ENCODE measurements at places on chromosomes 13 and 19.

DNA sequence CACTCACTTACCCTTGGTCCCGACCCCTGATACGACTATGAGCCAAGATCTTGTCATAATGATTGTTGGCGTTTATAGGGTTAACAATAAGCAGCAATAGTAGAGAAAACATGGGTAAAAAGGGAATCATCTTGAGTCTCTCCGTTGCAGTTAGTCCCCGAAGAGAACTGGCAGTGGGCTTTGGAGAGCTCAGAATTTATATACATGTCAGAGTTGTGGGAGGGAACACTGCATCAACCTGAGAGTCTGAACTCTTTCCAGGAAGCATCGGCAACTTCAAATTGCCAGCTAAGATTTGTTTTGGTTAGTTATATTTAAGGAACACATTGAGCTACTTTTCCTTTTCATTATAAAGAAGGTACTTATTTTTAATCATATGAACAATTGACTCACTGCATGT lies at the start of gene POSTN:
POSTN (minus strand) TSS at position 172 of the 400 bp plus-strand sequence; CDS start at position 130, 42 bp downstream.
- peak within 1 kb of the TSS; percentile 91 for H3K27ac ChIP-seq
- H3K4me3 ChIP-seq: peak within 1 kb of the TSS; percentile 84
- H3K36me3 ChIP-seq: peaks cover 29% of the 10 kb centered on the region
- no peak for DNase-seq

- H3K4me3 ChIP-seq: no peak overlapping the region
- H3K4me1 ChIP-seq: peaks cover 30% of the 10 kb centered on the region
- no peak for DNase-seq
- no peak overlapping the region for H3K27ac ChIP-seq
- no peaks in the 10 kb centered on the region for H3K27me3 ChIP-seq
- peaks cover 2% of the 10 kb centered on the region for H3K36me3 ChIP-seq
Measured at GRCh38 chr13:73948848-73949529, 185.2 kb downstream of the KLF12 start.

- peaks cover 5% of the 10 kb centered on the region for H3K36me3 ChIP-seq
- H3K27me3 ChIP-seq: no peaks in the 10 kb centered on the region
- DNase-seq: no peak
- H3K4me1 ChIP-seq: no peaks in the 10 kb centered on the region
- no peak overlapping the region for H3K27ac ChIP-seq
Measured at GRCh38 chr13:32491028-32491427, 47.6 kb downstream of the N4BP2L2 start.

- H3K4me3 ChIP-seq: no peak overlapping the region
- H3K36me3 ChIP-seq: peaks cover 1% of the 10 kb centered on the region
- H3K4me1 ChIP-seq: peaks cover 13% of the 10 kb centered on the region
- H3K27me3 ChIP-seq: no peaks in the 10 kb centered on the region
- H3K27ac ChIP-seq: no peak overlapping the region
Measured at GRCh38 chr19:19113040-19113626, 25.1 kb downstream of the TMEM161A start.

- no peak overlapping the region for H3K27ac ChIP-seq
- DNase-seq: no peak
Measured at GRCh38 chr13:34640179-34640992, 301.7 kb upstream of the NBEA start.

GRCh38 chr19:35143818-35144217 lies 763 bp downstream of the FXYD7 start:
- peaks cover 43% of the 10 kb centered on the region for H3K4me1 ChIP-seq
- H3K36me3 ChIP-seq: no peaks in the 10 kb centered on the region

DNA sequence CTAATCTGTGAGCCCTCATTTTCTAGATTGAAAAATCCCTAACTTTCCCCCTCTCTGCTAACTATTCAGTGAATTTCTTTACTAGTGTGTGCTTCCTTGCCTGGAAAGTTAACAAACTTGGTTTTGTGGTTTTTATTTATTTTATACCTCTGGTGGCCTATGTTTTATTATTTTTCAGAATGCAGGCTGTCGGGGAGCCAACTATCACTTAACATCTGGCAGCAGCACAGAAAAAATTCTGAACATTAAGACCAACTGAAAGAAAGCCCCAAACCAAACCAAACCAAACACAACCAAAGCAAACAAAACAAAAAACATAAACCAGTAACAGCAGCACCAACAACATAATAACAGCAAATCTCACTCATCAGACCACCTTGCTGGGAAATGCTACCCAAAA lies 109.0 kb upstream of the KL start:
- no peak overlapping the region for H3K4me3 ChIP-seq
- H3K27ac ChIP-seq: no peak overlapping the region
- no peak for DNase-seq

- H3K4me3 ChIP-seq: no peak overlapping the region
- no peaks in the 10 kb centered on the region for H3K4me1 ChIP-seq
- no peak for DNase-seq
- H3K27me3 ChIP-seq: peaks cover 4% of the 10 kb centered on the region
Measured at GRCh38 chr19:2865334-2866100, 1.6 kb upstream of the ZNF556 start.
